Keratinocyte (primary cell): ENCODE measurements at places on chromosomes 12 and 14. TPM values are rescaled to one million over a fixed set of nuclear protein-coding genes. Genes with fewer than 3 reads are reported as not detected.

SMOC1 gene
- polyA plus RNA-seq: 2.0 to 18.8 TPM (median 6.0 TPM) in 3 replicates

TMTC1 gene
- 2.0 to 10.2 TPM (median 3.7 TPM) in 3 replicates for polyA plus RNA-seq

GPRC5A gene
- polyA plus RNA-seq: 25.5 to 73.6 TPM (median 28.8 TPM) in 3 replicates

ABCC9 gene
- polyA plus RNA-seq: under 0.01 to 0.01 TPM in 2 of 3 replicates, not detected in the other

FGF6 gene
- polyA plus RNA-seq: not detected in 3 replicates

FGF23 gene
- polyA plus RNA-seq: not detected in 3 replicates

ZDHHC22 gene
- not detected in 3 replicates for polyA plus RNA-seq

AQP6 gene
- 0.28 to 0.57 TPM (median 0.45 TPM) in 3 replicates for polyA plus RNA-seq

REM2 gene
- polyA plus RNA-seq: 0.04 to 0.06 TPM (median 0.05 TPM) in 3 replicates
